ENCODE measurements at places on chromosomes 4 and X.

- DNase-seq: no peak
Measured at GRCh38 chrX:41198410-41198809, 113.2 kb downstream of the USP9X start.

DNA sequence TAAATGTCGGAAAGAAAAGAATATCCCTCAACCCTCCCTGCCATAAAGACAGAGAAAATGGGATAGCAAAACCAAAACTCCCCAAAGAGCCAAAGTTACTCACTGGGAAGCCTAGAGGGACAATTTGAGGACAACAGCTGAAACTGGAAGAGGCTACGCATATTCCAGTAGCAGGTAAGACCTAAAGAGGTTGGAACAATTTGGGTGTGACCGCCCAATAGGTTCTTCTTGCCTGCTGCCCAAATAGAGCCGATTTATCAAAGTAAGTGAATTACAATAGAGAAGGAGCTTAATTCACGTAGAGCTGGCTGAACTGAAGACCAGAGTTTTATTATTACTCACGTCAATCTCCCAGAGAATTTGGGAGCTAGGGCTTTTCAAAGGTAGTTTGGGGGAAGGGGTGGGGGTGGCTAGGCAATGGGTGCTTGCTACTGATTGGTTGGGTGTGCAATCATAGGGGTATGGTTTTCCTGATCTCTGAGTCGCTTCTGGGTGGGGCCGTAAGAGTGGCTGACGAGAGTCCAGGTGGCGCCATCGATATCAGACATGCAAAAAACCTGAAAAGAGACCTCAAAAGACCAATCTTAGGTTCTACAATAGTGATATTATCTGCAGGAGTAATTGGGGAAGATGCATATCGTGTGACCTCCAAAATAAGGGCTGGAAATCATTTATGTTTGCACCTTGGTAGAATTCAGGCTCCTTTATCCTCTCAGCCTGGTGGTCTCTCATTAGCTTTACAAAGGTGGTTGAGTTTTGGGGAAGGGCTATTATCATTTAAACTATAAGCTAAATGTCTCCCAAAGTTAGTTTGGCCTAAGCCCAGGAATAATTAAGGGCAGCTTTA is 39.0 kb upstream of the SLC7A3 start:
- DNase-seq: no peak

DNA sequence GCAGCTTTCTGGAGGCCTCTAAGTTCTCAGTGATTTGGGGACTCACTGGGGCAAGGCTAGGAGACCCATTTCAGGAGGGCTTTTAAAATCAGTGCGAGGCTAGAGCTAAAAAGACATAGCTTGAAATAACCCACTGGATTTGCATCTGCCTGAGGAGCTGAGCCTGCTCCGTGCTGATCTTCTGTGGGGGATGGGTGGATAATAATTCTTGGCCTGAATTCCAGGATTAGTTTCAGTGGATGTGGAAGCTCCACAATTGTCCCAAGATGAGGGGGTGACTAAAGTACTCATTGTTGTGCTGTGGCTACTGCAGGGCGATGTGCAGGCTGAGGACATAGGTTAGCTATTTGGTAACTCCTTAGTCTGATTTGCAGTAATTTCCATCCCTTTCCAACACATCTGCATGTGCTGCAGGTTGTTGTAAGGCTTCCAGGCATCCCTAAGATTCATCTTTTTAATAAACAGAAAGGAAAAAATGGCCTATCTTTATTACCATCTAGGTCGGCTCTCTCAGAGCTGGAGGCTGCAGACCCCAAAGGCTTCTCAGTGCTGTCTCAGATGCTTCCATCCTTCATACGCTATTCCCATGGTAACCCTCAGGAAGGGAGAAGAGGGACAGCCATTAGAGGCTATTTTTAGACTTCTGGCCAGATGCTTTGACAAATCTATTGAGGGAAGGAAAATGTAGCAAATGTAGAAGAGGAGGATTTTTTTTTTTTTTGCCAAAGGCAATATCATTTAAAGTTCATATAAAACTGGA is 63.4 kb downstream of the GRXCR1 start:
- no peak for DNase-seq

- no peak for DNase-seq
Measured at GRCh38 chrX:119802546-119802945, 11.1 kb upstream of the RPL39 start.

- no peak for DNase-seq
Measured at GRCh38 chr4:102807345-102807744, 20.0 kb downstream of the UBE2D3 start.

- peak; percentile 62 for DNase-seq
Measured at GRCh38 chrX:18377796-18378195, 23.3 kb upstream of the SCML2 start.

- DNase-seq: no peak
Measured at GRCh38 chr4:156633847-156634246, 337.8 kb downstream of the PDGFC start.

- DNase-seq: no peak
Measured at GRCh38 chr4:97104006-97104405, 1039.3 kb downstream of the STPG2 start.

DNA sequence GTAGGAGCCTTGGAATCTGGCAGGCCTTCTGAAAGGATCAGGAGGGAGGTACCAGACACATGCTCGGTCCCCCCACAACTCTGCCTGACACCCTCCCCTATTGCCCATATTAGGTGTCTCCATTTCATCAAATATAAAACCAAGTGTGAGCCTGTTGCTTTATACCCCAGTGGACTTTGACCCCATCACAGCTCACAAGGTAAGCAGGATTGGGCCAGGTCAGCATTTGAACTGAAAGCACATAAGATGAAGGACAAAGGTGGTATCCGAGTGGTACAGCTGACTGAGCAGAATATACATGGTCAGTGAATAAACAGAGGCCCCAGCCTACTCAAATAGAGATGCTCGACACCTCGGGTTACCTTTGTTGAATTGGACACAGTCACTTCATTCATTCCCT is 20.0 kb downstream of the SLC25A43 start:
- DNase-seq: no peak

GRCh38 chr4:154707877-154708276 is 35.9 kb upstream of the LRAT start:
- no peak for DNase-seq

- no peak for DNase-seq
Measured at GRCh38 chr4:114209584-114209983, 230.1 kb upstream of the ARSJ start.

DNA sequence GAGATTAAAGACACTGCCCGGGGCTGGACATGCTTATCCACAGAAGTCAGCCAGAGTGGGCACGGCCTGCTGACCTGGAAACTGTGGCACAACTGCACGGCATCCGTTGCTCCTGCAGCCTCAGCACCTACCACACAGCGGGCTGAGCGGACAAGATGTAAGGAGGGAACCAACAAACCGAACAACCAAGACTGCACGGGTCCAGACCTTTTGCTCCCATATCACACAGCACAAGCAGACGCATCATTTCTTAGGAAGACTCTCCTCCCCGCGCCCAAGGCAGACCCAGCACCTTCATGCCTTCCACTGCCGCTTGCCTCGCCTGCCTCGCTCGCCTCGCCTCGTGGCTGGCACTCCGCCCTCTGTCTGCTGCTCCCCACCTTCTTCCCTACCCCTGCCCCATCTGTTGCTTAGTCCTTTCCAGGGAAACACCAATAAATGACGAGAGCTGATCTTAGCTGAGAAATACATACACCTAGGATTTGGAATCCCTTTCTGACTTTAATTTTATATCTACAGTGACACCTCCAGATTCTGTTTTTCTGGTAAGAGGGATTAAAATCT is 79.0 kb downstream of the AFAP1 start:
- DNase-seq: no peak

DNA sequence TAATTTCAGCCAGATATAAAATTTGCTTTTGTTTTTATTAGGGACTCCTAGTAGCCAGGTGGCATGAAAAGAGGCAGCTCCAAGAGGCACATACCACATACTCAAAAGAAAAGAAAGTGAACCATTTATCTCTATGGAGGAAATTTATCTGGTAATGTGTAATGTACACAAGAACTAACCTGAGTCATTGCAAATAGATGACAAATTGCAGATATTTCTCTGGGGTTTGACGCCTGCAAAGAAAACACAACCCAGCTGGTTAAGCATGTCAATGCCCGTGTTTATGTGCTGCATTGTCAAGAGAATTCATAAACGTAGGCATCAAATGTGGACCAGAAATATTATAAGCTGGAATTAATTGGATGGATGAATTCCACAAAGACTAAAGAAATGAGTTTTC is 46.9 kb upstream of the PHKA2 start:
- DNase-seq: no peak

GRCh38 chr4:7347981-7348380 is 86.7 kb downstream of the PSAPL1 start:
- no peak for DNase-seq

DNA sequence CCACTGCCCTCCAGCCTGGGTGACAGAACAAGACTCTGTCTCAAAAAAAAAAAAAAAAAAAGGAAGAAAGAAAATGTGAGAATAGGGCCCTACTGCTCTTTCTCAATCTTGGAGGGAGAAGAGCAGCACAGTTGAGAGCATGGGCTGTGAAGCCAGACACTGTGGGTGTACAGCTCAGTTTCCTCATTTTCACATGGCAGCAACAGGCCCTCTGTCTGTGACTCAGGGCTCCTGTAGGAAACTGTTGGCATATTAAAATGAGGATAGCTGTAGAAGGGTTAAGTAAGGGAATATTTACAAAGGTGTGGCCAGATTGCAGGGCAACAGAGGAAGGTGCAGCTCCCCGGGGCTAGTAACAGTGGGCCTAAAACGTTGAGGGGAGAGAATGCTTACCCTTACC is 3.4 kb downstream of the AKAP14 start:
- no peak for DNase-seq

DNA sequence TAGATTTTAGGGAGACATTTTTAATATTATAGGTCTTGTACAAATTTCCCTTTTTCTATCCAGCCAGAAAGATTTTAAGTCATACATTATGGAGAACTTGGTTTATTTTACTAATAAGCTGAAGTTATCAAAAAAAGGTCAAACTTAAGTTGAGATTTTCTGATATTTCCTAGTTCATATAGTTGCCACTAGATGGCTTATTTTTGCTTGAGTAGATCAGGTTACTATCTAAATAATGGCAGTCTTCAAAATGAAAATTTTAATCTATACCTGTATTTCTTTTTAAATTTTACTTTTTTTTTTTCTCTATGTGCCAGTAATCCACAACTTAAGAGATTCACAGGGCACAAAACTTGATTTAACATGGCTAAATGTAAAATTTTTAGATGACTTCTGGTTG is 52.3 kb downstream of the USP9X start:
- no peak for DNase-seq

- DNase-seq: no peak
Measured at GRCh38 chr4:83947830-83948193, 411.9 kb downstream of the GPAT3 start.

DNA sequence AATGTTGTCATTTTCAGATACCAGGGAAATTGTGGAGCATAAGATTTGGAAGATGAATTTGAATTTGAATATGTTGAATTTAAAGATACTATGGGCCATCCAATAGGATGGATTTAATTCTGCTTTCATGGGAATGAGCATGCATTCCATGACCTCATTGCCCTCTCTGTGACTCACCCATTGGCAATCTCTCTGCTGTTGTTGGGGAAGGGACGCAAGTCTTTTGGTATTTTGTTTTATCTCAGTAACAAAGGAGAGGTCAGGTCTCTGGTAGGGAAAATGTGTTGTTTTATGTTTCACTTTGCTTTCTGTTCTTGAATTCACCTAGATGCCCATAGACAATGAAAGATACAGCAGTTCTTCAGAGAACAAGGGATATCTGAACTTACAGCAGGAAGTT is 42.1 kb upstream of the MAGEA4 start:
- no peak for DNase-seq

- no peak for DNase-seq
Measured at GRCh38 chr4:147009875-147010274, 64.2 kb upstream of the TTC29 start.

- DNase-seq: no peak
Measured at GRCh38 chr4:22744478-22745062, 51.8 kb downstream of the GBA3 start.

- no peak for DNase-seq
Measured at GRCh38 chr4:4950561-4951290, 68.5 kb downstream of the CYTL1 start.

GRCh38 chr4:41940834-41941233 is 5.6 kb downstream of the TMEM33 start:
- no peak for DNase-seq

DNA sequence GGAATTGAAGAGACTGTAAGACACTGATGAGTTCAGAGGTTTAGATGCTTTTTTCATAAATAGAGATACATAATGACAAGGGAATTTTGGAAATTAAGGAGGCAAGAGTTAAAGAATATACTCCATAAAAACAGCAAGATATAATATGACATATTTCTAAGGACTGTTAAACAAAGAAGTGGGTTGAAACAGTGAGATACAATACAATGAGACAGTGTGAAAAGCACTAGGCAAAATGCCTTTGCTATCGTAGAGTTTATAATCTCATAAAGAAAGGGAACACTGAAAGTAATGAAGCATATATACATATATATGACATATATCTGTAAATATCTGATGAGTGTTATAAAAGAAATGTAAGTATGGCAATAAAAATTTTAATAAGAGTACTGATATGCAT is 1496.2 kb downstream of the TECRL start:
- DNase-seq: no peak

GRCh38 chr4:137283737-137284136 is 248.6 kb downstream of the PCDH18 start:
- DNase-seq: no peak

DNA sequence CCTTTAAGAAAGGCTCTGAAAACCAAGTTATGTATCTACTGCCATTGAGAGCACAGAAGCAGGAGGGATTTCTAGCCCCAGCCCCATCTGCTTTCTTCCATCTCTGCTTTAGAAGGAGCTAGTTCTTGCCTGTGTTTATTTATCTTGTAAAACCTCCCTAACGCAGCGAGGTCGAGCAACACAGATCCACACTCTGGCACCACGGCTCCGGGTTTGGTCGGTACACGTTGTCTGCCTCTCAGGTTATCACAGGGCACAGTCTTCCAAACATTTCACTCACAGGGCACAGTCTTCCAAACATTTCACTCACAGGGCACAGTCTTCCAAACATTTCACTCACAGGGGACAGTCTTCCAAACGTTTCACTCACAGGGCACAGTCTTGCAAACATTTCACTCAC is 69.7 kb upstream of the TLR3 start:
- no peak for DNase-seq

- DNase-seq: no peak
Measured at GRCh38 chrX:151977009-151977408, 2.5 kb upstream of the GABRE start.

DNA sequence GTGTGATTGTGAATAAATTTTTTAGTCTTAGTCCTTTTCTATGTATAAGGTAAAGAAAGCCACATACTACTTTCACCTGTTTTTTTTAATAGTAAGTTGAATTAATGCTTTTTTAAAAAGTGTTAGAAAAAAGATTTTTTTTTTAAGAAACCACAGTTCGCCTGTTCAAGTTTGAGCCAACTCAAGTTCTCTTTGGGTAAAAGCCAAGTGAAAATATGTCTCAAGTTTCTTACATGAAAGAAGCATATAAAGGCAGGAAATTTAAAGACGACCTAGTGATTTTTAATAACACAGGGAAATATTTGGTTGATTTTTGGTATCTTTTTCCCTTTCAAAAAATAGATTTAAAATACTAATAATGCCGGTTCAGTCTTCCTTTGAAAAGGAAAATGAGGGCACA is 369.9 kb upstream of the NR3C2 start:
- DNase-seq: no peak

- DNase-seq: no peak
Measured at GRCh38 chr4:26729547-26729946, 131.1 kb upstream of the STIM2 start.
